ENCODE measurements at places on chromosomes 7 and 10.
A peak's percentile ranks its signal among the peaks of the same experiment; 100 is the strongest.

DNA sequence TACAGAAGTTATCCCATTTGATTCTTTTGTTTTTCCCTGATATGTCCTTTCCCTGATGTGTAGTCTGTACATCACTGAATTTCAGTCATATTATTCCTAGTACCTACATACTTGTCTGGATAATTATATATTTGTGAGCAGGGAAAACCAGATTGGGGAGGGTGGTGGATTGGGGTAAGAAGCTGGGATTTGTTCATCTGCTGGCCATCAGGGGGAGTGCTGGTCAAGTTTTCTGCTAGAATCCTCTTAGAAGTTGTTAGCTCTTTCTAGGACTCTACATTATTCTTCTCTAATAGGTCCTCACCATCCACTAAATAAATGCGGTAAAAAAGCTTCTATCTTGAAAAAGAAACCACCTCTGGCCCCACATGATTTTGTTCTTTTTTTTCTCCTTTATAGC, 232.7 kb upstream of the TAC1 start:
- DNase-seq, result no peak

GRCh38 chr10:58299580-58299979, 30.6 kb downstream of the CISD1 start:
- DNase-seq, result no peak

DNA sequence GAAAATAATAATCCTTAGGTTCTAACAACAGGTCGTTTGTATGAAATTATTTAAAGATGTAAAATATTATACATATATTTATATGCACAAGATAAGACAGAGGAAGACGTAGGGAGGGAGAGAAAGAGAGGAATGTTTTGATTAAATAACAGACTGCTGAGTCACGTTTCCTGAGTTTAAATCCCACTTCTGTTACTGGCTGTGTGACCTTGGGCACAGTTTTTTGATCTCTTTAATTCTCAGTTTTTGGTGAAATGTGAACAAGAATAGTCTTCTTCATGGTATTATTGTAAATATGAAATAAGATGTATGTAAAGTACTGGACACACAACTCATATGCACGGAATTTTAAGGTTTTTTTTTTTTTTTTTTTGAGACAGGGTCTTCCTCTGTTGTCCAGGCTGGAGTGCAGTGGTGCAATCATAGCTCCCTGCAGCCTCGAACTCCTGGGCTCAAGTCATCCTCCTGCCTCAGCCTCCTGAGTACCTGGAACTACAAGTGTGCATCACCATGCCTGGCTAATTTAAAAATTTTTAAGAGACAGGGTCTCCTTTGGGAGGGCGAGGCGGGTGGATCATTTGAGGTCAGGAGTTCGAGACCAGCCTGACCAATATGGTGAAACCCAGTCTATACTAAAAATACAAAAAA, 42.6 kb downstream of the BAMBI start:
- DNase-seq, result no peak

DNA sequence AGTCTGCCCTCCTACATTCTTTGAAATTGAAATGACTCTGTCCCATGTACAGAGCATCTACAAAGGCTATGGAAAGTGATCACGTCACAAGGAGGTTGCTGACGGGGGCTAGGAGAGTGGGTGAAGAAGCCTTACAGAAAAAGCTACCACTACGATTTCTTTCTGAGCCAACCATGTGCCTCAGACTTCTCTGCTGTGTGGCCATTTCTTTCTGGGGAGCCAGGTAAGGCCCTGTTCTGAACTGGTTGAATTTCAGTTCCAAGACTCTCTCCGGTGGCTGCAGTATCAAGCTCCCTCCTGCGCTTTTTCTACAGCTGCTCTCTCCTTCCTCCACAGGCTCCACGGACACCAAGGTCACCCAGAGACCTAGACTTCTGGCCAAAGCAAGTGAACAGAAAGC, 112.5 kb upstream of the PRSS1 start:
- DNase-seq, result no peak

- DNase-seq, result no peak
Observed at GRCh38 chr10:75429159-75429827, 2.1 kb upstream of the LRMDA start.

GRCh38 chr7:129769400-129769774, 157.9 kb downstream of the NRF1 start:
- DNase-seq, result no peak

GRCh38 chr10:128062881-128063563, 63.2 kb downstream of the MKI67 start:
- no peak for DNase-seq

DNA sequence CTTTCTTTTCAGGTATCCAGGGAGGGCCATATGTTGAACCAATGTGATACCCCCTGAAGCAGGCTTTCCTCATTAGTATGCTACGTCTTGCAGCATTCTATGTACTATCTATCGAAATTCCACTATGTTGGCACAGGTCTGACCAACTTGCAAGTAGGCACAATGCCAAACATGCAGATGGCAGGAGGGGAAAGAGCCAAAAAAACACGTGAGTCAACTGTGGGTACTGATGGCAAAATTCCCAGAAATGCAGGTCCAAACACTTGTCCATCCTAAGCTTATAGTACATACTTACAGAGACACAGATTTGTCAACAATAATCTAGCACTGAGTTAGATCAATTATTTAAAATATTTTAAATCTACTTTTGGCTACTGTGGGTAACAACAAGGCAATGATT, 394.9 kb downstream of the DGKB start:
- no peak for DNase-seq

- peak; percentile 18 for DNase-seq
Observed at GRCh38 chr10:58152673-58153263, 114.9 kb downstream of the IPMK start.

- DNase-seq, result no peak
Observed at GRCh38 chr10:102457591-102458150, 6.3 kb upstream of the C10orf95 start.
